ENCODE measurements at places on chromosomes 2 and 18. TPM values are rescaled to one million over a fixed set of nuclear protein-coding genes. Genes with fewer than 3 reads are reported as not detected.

MC2R gene
- total RNA-seq, result not detected

GRCh38 chr2:150572961-150573395, 85.5 kb upstream of the RND3 start:
- no peak for DNase-seq

DNA sequence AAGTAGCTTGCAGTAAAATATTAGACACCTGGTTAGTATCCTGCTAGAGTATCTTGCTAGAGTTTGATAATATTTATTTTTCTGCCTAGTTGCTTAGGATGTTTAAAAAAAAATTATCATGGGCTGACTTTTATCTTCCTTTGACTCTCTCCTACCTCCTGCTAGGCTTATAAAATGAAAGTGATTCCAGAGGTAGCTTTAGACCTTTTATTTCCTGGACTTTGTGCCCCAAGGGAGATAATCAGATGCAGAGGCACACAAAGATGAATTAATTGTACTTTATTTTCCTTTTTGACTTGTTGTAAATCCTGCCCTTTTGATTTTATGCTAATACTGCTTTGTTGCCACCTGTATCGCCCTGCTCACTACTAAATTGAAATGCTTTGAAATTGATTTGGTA, 130.7 kb downstream of the WDSUB1 start:
- no peak for DNase-seq

PCARE gene
- not detected for total RNA-seq

DNA sequence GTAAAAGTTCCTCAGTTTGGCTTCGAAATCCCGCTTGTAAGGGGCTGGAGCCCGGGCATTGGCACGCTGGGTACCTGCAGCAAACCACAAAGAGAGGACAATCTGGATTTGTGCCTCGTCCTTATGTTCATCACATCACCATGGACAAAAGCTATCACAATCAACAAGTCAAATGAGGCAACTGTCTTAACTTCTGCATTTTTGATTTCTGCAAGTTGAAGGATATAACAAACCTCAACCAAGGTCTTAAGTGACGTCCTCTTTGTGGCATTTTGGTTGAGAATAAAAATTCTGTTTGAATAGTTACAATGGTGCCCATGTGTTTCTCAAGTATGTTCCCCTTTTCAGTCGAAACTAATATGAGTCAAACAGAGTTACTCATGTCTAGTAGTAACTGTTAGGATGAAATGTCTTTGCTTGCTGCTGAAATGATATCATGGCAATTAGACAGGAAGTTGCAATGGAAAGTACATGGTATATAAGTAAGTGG, 70.8 kb upstream of the STK17B start:
- no peak for DNase-seq

GRCh38 chr2:11802782-11803191, 56.4 kb downstream of the LPIN1 start:
- no peak for DNase-seq

GPR35 gene
- 2.5 TPM for total RNA-seq

All from sigmoid colon (tissue), 7 donors.